ENCODE measurements at places on chromosomes 5 and 9.

- no peak overlapping the region for H3K4me3 ChIP-seq
- H3K27me3 ChIP-seq, result no peaks in the 10 kb centered on the region
- H3K4me1 ChIP-seq, result no peaks in the 10 kb centered on the region
- DNase-seq, result no peak
- no peak overlapping the region for H3K27ac ChIP-seq
Measured at GRCh38 chr5:112597831-112598230, 139.9 kb upstream of the APC start.

DNA sequence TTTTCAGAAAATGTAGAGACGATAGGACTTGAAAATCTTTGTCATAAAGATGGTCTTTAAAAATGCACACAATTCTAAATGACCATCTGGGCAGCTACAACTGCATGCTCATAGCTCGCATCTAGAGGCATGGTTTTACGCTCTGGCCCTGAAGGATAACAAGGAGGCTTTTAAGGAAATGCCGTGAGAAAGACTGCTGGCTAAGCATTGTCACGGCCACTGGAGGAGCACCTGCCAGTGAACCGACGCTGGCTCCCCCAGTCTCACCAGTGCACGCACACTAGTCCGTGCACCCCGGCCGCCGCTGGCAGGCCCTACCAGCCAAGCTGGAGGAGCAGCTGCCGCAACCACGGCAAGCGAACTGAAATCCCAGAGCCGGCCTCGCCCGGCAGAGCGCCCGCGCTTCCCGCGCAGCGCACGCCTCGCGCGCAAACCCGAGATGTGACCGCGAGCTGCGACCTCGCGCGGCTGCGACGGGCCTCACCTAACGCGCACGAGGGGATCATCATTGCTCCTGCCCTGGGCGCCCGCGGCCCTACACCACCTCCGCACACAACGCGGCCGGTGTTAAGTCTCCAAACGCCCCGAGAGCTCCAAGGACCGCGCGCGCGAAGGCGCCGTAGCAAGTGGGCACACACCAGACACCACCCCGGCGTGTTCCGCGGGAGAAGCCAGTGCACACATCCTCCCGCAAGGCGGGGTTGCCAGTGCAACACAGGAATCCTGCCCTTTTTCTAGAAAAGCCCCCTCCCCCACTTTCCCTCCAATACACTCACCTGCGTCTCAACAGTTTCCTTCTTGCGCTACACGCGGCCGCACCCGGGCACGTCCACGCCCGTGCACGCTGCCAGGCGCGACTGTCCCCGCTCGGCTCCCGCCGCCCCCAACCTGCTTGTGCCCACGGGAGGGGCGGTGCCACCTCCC is 5.3 kb downstream of the ELAVL2 start:
- peaks cover 6% of the 10 kb centered on the region for H3K4me1 ChIP-seq
- DNase-seq, result no peak
- peak overlapping the region; percentile 68 for H3K4me3 ChIP-seq
- H3K27me3 ChIP-seq, result peaks cover 12% of the 10 kb centered on the region
- H3K27ac ChIP-seq, result no peak overlapping the region

DNA sequence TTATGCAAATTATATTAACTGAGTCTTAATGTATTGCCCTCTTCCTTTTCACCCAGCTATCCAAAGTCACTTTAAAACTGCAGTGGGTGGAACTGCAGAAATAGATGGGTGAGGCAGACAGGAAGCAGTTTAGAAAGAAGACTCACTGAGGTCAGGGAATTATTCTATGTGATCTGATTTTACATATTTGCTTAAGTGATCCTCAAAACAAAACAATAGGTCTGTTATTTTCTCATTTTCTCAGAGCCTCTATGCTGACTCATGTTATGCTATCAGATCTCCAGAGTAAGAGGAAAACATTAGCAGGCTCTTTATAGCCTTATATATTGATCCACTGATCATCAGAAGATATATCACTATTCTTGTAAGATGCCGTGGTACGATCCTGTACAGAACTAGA is 63.5 kb downstream of the MRPS27 start:
- no peak overlapping the region for H3K27ac ChIP-seq
- DNase-seq, result no peak
- H3K27me3 ChIP-seq, result no peaks in the 10 kb centered on the region
- H3K4me3 ChIP-seq, result no peak overlapping the region
- H3K4me1 ChIP-seq, result peaks cover 3% of the 10 kb centered on the region
- peaks cover 2% of the 10 kb centered on the region for H3K36me3 ChIP-seq

DNA sequence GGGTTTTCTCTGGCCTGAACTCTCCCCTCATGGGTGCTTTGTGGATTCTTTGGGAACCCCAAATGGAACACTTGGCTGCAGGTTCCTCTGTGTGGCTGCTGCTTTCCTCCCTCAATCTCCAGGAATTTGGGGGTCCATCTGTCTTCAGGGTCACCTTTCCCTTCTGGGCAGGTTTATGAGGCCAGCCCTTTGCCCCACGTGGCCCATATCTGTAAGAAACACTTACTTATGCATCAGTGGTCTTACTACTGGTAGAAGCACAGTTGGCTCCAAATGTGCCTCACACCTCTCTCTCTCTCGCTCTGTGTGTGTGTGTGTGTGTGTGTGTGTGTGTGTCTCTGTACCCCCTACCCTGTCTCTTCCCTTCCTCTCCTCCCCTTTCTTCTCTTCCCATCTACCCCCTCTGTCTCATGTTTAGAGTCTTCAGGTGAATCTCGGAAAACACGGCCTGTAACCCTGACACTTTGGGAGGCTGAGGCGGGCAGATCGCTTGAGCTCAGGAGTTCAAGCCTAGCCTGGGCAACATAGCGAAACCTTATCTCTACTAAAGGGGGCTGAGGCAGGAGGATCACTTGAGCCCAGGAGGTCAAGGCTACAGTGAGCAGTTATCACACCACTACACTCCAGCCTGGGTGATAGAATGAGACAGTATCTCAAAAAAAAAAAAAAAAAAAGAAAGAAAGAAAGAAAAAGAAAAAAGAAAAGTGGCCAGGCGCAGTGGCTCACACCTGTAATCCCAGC is 26.8 kb downstream of the C5orf15 start:
- DNase-seq, result no peak
- H3K4me3 ChIP-seq, result no peak overlapping the region
- H3K4me1 ChIP-seq, result peaks cover 1% of the 10 kb centered on the region
- no peaks in the 10 kb centered on the region for H3K27me3 ChIP-seq
- H3K36me3 ChIP-seq, result no peaks in the 10 kb centered on the region

GRCh38 chr5:40619421-40619820 is 60.3 kb upstream of the PTGER4 start:
- no peaks in the 10 kb centered on the region for H3K36me3 ChIP-seq
- H3K4me1 ChIP-seq, result no peaks in the 10 kb centered on the region
- no peak overlapping the region for H3K27ac ChIP-seq
- H3K27me3 ChIP-seq, result no peaks in the 10 kb centered on the region
- no peak for DNase-seq

- DNase-seq, result no peak
- H3K4me3 ChIP-seq, result no peak overlapping the region
- peaks cover 50% of the 10 kb centered on the region for H3K4me1 ChIP-seq
- peaks cover 18% of the 10 kb centered on the region for H3K36me3 ChIP-seq
- no peak overlapping the region for H3K27ac ChIP-seq
Measured at GRCh38 chr9:128096616-128097536, 28.8 kb downstream of the SLC25A25 start.

- no peaks in the 10 kb centered on the region for H3K36me3 ChIP-seq
- no peak for DNase-seq
- H3K4me1 ChIP-seq, result no peaks in the 10 kb centered on the region
- no peak overlapping the region for H3K27ac ChIP-seq
Measured at GRCh38 chr5:112119969-112120368, 299.1 kb downstream of the EPB41L4A start.

DNA sequence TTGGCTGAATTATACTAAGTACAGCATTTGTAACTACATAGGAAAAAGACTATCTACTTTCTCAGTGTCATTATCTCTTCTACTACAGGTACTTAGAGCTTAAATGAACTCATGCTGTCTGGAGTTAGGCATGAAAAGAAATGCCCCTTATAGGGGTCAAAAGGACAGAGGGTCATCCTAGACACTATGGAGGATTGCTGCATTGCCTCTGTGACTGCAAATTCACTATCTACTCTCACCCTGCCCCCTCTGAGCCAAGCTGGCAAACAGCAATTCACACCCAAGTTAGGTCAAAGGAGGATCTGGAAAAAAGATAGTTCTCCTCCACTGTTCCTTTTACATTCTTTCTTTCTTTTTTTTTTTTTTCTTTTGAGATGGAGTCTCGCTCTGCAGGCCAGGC is 36.7 kb downstream of the ANKRD31 start:
- DNase-seq, result no peak
- no peaks in the 10 kb centered on the region for H3K4me1 ChIP-seq
- no peak overlapping the region for H3K27ac ChIP-seq
- no peaks in the 10 kb centered on the region for H3K27me3 ChIP-seq
- H3K4me3 ChIP-seq, result no peak overlapping the region

DNA sequence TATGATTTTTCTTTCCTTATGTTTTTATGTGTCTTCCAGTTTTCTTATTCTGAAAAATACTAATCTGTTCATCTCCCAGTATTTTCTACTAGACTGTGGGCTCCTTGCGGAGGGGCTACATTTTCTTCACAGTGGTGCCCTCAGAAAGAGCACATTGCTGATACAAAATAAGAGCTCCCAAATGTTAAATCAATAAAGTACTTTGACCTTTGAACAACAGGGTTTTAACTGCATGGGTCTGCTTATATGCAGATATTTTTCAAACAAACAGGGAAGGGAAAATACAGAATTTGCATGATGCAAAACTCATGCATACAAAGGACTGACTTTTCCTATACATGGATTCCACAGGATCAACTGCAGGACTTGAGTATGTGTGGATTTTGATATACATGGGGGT is 79.9 kb upstream of the ACO1 start:
- no peak overlapping the region for H3K4me3 ChIP-seq
- no peak overlapping the region for H3K27ac ChIP-seq
- H3K27me3 ChIP-seq, result no peaks in the 10 kb centered on the region
- H3K4me1 ChIP-seq, result no peaks in the 10 kb centered on the region

DNA sequence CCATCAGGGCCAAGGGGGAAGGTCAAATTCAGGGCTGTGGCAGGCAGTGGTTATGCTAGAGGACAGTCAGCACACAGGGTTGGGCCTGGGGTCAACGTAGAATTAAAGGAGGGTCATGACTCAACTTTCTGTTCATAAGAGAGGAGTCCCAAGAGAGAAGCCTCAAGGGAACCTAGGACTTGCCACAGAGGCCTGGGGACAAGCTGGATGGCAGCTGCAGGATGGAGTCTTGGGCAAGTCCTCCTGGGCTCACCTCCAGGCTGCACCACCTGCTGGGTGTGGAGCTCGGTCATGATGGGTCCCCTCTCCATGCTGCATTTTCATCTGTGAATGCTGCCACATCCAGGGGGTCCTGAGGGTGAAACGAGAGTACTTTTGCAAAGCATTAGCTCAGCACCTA is 9.0 kb upstream of the WNK2 start:
- no peak for DNase-seq
- H3K4me1 ChIP-seq, result no peaks in the 10 kb centered on the region
- H3K27me3 ChIP-seq, result no peaks in the 10 kb centered on the region
- no peak overlapping the region for H3K27ac ChIP-seq

GRCh38 chr9:94085062-94085639 is 887 bp downstream of the PTPDC1 start:
- peaks cover 10% of the 10 kb centered on the region for H3K4me1 ChIP-seq
- peaks cover 22% of the 10 kb centered on the region for H3K36me3 ChIP-seq
- no peak overlapping the region for H3K4me3 ChIP-seq
- no peak overlapping the region for H3K27ac ChIP-seq
- H3K27me3 ChIP-seq, result no peaks in the 10 kb centered on the region

GRCh38 chr9:133532937-133533668 is 1.4 kb upstream of the ADAMTSL2 start:
- H3K27me3 ChIP-seq, result peaks cover 21% of the 10 kb centered on the region
- peaks cover 22% of the 10 kb centered on the region for H3K4me1 ChIP-seq
- no peaks in the 10 kb centered on the region for H3K36me3 ChIP-seq

- H3K36me3 ChIP-seq, result no peaks in the 10 kb centered on the region
- H3K4me3 ChIP-seq, result no peak overlapping the region
- no peaks in the 10 kb centered on the region for H3K27me3 ChIP-seq
- no peak for DNase-seq
- no peak overlapping the region for H3K27ac ChIP-seq
Measured at GRCh38 chr5:124492444-124493224, 253.8 kb downstream of the ZNF608 start.

GRCh38 chr5:108505608-108506007 is 123.7 kb upstream of the FBXL17 start:
- H3K4me3 ChIP-seq, result no peak overlapping the region
- no peaks in the 10 kb centered on the region for H3K4me1 ChIP-seq
- H3K27me3 ChIP-seq, result no peaks in the 10 kb centered on the region
- no peak for DNase-seq
- no peak overlapping the region for H3K27ac ChIP-seq

- no peaks in the 10 kb centered on the region for H3K4me1 ChIP-seq
- no peak for DNase-seq
- no peak overlapping the region for H3K4me3 ChIP-seq
- no peaks in the 10 kb centered on the region for H3K36me3 ChIP-seq
- peaks cover 27% of the 10 kb centered on the region for H3K27me3 ChIP-seq
- H3K27ac ChIP-seq, result no peak overlapping the region
Measured at GRCh38 chr5:137611011-137611580, 112.0 kb upstream of the SPOCK1 start.

GRCh38 chr9:5983042-5983441 is 32.4 kb downstream of the RANBP6 start:
- H3K4me1 ChIP-seq, result no peaks in the 10 kb centered on the region
- no peaks in the 10 kb centered on the region for H3K27me3 ChIP-seq
- DNase-seq, result no peak
- no peak overlapping the region for H3K4me3 ChIP-seq
- H3K27ac ChIP-seq, result no peak overlapping the region

DNA sequence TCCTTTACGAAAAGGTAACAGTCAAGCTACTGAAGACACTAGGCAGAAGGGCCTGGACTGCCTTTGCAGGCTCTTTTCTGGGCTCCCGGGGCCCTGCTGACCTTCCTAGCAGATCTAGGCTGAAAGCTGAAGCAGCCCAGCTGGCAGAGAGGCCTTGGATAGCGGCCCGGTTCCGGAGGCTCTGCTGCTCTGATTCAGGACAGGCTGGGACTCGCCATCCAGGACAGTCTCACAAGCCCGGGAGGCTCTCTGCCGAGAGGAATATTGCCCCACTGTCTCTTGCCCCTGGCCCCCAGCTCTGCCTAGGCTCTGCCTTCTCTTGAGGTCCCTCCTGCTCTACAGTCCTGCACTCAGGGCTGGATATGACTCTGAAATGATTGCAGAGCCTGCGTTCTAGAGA is 67.8 kb downstream of the PSD2 start:
- no peaks in the 10 kb centered on the region for H3K27me3 ChIP-seq
- DNase-seq, result no peak
- no peaks in the 10 kb centered on the region for H3K4me1 ChIP-seq
- no peak overlapping the region for H3K27ac ChIP-seq
- no peak overlapping the region for H3K4me3 ChIP-seq
- H3K36me3 ChIP-seq, result no peaks in the 10 kb centered on the region

GRCh38 chr5:62214701-62215100 is 91.3 kb upstream of the KIF2A start:
- H3K4me3 ChIP-seq, result no peak overlapping the region
- DNase-seq, result no peak
- no peaks in the 10 kb centered on the region for H3K27me3 ChIP-seq
- no peaks in the 10 kb centered on the region for H3K36me3 ChIP-seq
- no peaks in the 10 kb centered on the region for H3K4me1 ChIP-seq
- no peak overlapping the region for H3K27ac ChIP-seq
